ENCODE measurements at places on chromosomes 7 and 10.

GRCh38 chr10:77715536-77715935 lies 77.9 kb upstream of the KCNMA1 start:
- no peak for DNase-seq

DNA sequence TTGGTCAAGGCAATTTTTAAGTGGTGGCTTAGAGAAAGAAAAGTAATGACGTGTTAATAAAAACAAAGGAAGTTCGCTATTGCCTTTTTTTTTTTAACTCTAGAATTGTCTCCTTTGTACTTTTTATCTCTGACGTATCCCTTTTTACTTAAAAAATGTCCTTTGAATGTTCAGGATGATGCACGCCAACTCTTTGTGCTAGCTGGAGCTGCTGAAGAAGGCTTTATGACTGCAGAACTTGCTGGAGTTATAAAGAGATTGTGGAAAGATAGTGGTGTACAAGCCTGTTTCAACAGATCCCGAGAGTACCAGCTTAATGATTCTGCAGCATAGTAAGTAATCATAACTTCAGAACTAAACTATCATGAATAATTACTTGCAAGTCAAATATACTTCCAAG lies 64.4 kb downstream of the GNAI1 start:
- no peak for DNase-seq

GRCh38 chr7:88216276-88216675 lies 3.6 kb downstream of the SRI start:
- DNase-seq = no peak

- DNase-seq = no peak
These were observed 3.6 kb downstream of the ADCK2 start for GRCh38 chr7:140676306-140676705.
